ENCODE measurements at places on chromosomes 16 and 17.

DNA sequence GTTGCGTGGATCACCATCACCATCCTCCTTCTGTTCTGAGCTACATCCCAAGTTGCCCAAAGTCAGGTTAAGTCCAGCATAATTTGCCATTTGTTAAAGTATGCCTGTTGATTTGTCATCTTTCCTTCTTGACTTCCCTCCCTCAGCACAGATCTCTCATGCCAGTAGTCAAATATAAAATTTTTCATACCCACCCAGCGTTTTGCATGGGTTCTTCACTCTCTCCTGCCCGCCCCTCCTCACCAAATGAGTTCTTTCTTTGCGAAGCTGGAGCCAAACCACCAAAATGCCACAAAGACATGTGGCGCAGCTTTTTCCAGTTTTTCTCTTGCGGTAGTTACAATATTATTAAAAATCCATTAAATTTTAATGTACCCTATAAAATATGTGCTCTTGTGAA lies 167.2 kb downstream of the MSI2 start:
- no peak for DNase-seq

DNA sequence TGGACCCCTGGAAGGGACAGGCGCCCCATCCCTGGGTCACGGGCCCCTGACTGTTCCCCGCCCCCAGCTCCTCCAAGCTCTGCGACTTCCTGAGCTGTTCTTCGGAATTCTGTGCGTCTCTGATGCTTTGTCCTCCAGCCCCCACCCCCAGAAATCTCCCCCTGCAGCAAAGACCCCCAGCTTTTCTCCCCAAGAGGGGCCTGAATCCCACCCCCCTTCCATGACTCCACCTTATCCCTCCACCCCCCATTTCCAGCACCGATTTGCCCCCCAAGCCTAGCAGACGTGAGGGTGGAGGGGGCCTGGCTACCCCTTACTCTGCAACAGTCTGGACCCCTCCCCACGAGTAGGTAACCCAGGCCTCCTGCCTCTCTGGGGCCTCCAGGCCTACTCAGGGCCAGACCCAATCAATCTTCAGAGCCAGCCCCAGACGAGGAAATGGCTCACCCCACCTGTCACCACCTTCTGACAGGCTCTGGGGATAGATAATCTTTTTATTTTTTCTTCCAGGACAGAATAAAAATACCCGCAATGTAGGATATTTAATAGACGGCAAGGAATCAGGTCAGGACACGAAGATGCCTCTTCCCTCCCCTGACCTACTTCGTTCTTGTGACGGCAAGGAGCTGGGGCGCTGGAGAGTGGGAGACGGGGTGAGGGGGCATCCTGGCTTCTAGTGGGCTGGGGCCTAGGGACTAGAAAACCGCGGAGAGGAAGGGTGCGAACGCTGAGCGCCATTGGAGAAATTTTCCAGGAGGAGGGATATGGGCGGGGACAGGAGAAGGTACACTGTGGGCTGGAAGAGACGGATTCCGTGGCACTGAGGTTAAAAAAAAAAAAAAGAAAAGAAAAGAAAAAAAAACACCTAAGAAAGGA lies 744 bp upstream of the PLXDC1 start:
- DNase-seq, result no peak

GRCh38 chr16:78435260-78435659 lies 335.8 kb downstream of the WWOX start:
- DNase-seq, result no peak

- peak; percentile 90 for DNase-seq
Measured at GRCh38 chr17:2796164-2797125, at the start of gene RAP1GAP2. Gene RAP1GAP2, plus strand, starts transcription at chr17:2796438. Its CDS starts 90 bp downstream, at chr17:2796528.

GRCh38 chr17:78472035-78472905 lies 93.8 kb downstream of the PGS1 start:
- no peak for DNase-seq

- no peak for DNase-seq
Measured at GRCh38 chr17:80379348-80379747, 35.6 kb upstream of the ENDOV start.

- DNase-seq, result no peak
Measured at GRCh38 chr16:26747760-26748159, 319.0 kb upstream of the C16orf82 start.

Measured in inflammatory macrophage treated with lipopolysaccharide for 1 hour (primary cell).